H4 (cell line): ENCODE measurements at places on chromosomes 5 and 9. TPM values are rescaled to one million over a fixed set of nuclear protein-coding genes. Genes with fewer than 3 reads are reported as not detected.

The ANXA2R gene
- 4.5 TPM in 2 replicates for total RNA-seq

The PCDHB9 gene
- total RNA-seq = 10.0 and 11.9 TPM in 2 replicates

The CCDC171 gene
- 1.8 and 2.2 TPM in 2 replicates for total RNA-seq

The POU4F3 gene
- total RNA-seq = 0.06 TPM in 1 of 2 replicates, not detected in the other

The ZBTB43 gene
- 4.7 and 5.1 TPM in 2 replicates for total RNA-seq

The CER1 gene
- not detected in 2 replicates for total RNA-seq

The OLFML2A gene
- total RNA-seq = 2.8 and 5.5 TPM in 2 replicates

The ZNF454 gene
- 0.72 TPM in 1 of 2 replicates, not detected in the other for total RNA-seq

The ENHO gene
- 1.9 and 2.3 TPM in 2 replicates for total RNA-seq

DNA sequence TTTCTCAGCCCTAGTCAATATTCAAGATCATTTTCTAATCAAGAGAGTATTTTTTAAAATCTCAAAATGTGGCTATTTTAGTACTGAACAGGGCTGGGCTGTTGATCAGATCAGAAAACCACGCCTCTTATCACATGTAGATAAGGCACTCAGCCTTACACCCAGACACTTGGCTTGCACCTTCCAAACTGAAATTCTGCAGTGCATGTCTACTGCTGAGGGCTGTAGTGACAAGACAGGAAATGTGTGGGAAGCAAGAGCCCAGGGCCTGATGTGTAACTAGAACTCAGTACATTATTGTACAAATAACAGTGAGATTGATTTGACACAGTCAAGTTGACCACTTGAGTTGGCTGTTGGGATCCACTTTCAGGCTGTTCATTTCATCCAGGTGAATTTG is 48.6 kb downstream of the UBE2QL1 start:
- DNase-seq = no peak

DNA sequence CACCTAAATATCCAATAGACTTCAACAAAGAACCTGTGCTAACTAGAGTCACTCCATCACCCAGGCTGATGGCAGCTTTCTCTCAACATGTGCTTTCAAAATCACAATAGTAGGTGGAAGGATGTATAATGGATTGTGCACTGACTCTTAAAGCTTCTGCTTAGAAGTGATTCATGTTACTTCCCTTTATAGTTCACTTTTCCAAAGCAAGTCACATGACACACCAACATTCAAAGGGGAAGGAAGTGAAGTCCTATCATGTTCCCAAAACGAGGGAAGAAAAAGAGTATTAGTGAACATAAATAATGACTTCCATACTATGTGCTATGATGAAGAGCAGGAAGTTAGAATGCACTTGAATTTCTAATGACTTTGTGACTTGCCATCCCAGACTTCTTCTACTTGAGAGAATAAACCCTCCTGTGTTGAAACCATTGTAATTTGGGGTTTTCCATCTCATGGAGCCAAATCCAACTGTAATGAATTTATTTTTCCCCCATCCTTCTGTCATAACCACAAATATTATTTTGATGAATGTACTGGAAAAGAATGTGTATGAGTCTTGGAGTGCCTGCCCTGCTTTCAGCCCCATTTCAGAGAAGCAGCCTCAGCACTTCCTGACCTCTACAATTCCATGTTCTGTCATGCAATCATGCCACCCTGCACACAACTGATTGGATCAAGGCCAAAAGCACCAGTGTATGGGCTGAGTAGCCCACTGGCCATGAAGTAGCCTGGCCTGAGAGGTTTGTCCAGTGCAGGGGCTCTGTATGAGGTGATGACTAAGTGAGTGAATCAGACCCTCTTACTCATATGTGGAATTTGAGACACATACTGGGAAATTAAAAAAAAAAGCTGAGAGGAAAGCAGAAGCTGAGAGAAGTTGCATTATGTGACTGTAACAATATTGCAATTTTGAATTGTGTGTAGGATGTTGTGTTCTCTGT is 525.9 kb upstream of the CLINT1 start:
- peak; percentile 28 for DNase-seq

DNA sequence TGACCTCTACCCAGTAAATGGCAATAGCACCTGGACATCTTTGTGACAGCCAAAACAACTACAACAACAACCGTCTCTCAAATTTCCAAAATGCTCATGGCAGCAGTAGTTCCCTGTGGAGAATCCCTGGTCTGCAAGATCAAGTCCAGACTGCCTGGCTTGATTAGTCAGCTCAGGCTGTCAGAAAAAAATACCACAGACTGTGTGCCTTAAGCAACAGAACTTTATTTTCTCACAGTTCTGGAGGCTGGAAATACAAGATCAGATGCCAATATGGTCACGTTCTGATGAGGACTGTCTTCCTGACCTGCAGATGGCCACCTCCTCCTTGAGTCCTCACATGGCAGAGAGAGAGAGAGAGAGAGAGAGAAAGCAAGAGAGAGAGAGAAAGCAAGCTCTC is 52.3 kb upstream of the MOCS2 start:
- DNase-seq = no peak

DNA sequence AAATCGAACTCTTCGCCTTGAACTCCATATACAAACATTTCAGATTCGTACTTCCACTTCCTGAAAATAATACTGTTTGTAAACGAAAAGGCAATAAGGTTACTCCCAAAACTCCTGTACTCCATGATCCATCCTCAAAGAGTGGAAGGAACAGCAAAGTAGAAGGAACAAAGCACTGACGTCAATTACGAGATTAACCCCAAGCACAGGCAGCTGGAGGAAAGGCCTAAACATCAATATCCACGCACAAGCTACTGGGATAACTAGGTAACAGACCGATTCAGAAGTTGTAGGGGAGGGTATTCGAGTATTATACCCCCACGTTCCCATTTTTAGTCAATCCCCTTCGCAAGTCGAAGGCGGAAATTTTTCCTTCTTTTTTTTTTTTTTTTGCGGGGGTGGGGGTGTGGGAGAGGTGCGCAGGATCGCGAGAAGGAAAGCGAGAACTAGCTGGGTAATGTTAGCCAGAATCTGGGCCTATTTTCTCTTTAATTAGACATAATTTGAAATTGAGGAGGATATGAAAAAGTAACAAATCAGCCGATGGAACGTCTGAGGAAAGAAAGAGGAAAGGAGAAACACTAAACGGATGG is 909 bp downstream of the AFF4 start:
- peak; percentile 70 for DNase-seq

GRCh38 chr5:67315082-67315989 is 118.7 kb upstream of the CD180 start:
- no peak for DNase-seq

- no peak for DNase-seq
Measured at GRCh38 chr9:34957492-34958410, at the start of gene PHF24. TSS of gene PHF24 (plus strand) at chr9:34958285. CDS start at chr9:34971299, 13,014 bp downstream.

- DNase-seq = no peak
Measured at GRCh38 chr5:159331093-159331973, 1.0 kb upstream of the IL12B start.

GRCh38 chr5:157575381-157576020 is at the start of gene ADAM19:
TSS of gene ADAM19 (minus strand) at chr5:157575775. CDS start at chr5:157575696, 79 bp downstream.
- DNase-seq = peak; percentile 21

DNA sequence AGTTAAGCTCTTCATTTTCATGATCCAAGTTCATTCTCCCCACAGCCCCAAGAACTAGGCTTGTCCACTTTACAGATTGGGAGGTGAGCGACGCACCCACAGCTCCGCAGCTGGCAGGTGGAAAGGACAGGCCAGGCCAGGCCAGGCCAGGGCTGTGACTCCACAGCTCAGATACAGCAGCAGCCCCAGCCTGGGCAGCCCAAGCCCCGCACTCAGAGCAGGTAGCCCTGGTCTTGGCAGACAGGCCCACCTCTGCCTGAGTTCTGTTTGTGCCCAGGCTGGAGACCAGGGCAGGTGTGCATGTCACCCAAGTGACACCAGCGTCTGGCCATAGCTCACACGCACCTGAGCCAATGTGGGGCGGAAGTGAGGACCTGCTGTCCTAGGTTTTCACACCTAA is 124.7 kb downstream of the WNK2 start:
- DNase-seq = no peak

- peak; percentile 48 for DNase-seq
Measured at GRCh38 chr5:93915142-93915553, 173.7 kb upstream of the POU5F2 start.

DNA sequence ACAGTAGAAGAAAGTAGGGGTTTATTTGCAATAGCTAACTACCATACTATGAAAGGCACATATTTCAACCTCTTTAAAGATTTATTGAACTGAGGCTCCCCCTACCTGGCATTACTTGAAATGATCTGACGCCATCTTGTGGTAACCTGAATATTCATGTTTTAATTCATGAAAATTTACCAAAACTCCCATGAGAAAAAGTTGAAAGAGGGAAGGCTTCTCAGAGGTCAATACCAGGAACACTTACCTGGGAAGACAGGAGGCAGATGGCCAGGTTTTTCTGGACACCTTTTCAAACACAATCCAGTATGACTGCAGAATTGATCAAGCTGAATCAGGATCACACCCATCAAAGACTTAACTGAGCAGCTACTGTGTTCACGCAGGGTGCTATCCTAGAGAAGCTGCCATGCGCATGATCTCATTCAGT is 9.4 kb downstream of the PRELID2 start:
- peak; percentile 56 for DNase-seq

- no peak for DNase-seq
Measured at GRCh38 chr5:101605700-101606099, 690.4 kb downstream of the SLCO4C1 start.

GRCh38 chr9:93422977-93423616 is 28.4 kb upstream of the FAM120A start:
- peak; percentile 3 for DNase-seq

DNA sequence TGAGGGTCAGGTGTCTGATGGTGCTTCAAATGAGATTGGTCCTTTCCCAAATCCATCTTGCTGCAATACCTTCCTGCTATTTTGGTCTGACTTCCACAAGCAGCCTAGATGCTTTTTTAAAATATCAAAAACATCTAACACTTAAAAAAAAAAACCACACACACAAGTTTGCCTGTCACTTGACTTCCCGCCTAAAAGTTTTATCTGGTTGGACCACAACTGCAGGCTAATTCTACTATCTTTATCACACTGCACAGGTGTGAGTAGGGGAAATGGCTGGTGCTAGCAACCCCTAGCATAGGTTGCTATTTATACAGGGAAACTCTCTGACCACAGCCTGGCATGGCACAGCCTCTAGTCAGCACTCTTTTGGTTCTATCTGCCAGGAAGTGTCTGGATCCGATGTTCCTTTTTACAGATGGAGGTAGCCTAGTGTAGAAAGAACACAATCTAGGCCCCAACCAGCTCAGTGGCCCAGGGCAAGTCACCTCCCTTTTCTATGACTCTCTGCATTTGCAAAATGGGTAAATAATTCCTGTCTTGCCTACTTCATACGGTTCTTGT is at the start of gene HEMGN:
TSS of gene HEMGN (minus strand) at position 92 of the 564 bp plus-strand sequence. CDS start at position 56, 36 bp downstream.
- DNase-seq = no peak

DNA sequence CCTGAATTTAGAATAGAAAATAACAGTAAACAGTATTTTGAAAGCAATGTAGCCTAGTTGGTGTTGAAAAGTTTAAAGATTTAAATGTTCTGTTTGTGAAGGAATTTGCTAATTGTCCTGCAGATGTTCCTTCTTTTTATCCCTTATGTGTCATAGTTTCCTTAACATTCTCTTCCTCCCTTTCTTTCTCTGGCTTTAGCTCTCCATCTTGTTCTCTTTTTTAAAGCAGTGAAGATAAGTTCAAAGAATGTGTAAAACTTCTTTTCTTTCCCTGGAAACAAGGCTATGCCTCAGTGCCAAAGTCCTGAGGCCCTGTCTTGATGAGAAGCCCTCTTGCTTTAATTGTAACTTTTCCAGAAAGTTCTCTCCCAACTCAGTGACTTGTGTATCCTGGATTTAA is 24.4 kb upstream of the GAS1 start:
- no peak for DNase-seq

GRCh38 chr9:105639936-105640335 is 22.3 kb upstream of the TAL2 start:
- DNase-seq = no peak

DNA sequence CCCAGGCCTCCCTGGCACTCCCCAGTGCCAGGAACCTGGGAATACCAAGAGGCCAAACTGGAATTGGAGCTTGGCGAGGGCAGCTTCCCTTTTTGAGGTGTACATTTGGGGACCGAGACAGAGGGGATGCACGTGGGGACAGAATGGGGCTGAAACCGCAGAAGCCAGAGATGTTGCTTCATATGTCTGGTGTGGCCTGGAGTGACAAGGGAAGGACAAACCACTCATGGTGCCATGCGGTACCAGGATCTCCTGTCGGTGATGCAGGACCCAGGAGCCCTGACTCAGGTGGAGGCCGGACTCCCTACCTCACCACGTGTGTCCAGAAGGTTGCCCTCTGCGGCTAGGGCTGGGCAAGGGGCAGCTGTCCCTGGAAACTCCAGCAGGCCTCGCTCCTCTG is 4.0 kb upstream of the CSF2 start:
- no peak for DNase-seq
